Pancreas (tissue), 10 donors: ENCODE measurements at places on chromosomes 1 and 21. TPM values are rescaled to one million over a fixed set of nuclear protein-coding genes. Genes with fewer than 3 reads are reported as not detected.

The CFHR2 gene
- total RNA-seq, result not detected

The LORICRIN gene
- total RNA-seq, result not detected

The ISG15 gene
- 19.4 TPM for total RNA-seq

The FAM3B gene
- 104 TPM for total RNA-seq

GRCh38 chr1:211703812-211704537 is 28.6 kb upstream of the NEK2 start:
- no peak overlapping the region for H3K4me3 ChIP-seq
- H3K4me1 ChIP-seq, result no peaks in the 10 kb centered on the region
- no peaks in the 10 kb centered on the region for H3K27me3 ChIP-seq
- DNase-seq, result no peak
- H3K36me3 ChIP-seq, result no peaks in the 10 kb centered on the region

- no peaks in the 10 kb centered on the region for H3K4me1 ChIP-seq
- H3K27ac ChIP-seq, result no peak overlapping the region
- no peaks in the 10 kb centered on the region for H3K36me3 ChIP-seq
- no peak for DNase-seq
These were observed 5.7 kb upstream of the ZNF683 start for GRCh38 chr1:26378088-26378878.
